Gastrocnemius medialis (tissue), 4 donors: ENCODE measurements at places on chromosomes 1 and 21.

- DNase-seq: no peak
Measured at GRCh38 chr1:234603221-234604204, 6.5 kb downstream of the IRF2BP2 start.

DNA sequence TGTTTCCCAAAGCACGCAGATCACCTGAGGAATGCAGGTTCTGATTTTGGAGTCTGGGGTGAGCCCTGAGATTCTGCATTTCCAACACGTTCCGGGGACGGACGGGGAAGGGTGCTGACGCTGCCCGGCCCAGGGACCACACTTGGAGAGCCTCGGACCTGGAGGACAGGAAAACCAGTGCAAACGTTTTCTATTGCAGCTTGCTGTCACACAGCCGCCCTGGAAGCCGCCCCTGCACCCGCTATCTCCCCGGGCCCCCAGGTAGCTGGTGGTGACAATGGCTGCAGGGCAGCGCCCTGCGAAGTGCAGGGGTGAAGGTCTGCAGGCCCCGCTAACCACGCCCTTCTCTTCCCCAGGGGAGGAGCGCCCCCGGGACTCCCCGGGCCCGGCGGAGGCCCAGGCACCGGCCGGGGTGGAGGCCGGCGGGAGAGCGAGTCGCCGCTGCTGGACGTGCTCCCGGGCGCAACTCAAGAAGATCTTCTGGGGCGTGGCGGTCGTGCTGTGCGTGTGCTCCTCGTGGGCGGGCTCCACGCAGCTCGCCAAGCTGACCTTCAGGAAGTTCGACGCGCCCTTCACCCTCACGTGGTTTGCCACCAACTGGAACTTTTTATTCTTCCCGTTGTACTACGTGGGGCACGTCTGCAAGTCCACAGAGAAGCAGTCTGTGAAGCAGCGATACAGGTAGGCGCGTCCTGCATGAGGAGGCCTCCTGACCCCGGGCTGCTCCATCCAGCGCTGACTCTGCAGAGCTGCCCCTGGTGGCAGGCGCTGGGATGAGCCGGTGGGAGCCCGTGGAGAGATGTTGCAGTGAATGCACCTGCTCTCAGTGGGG lies 142.0 kb upstream of the COA6 start:
- no peak for DNase-seq

- no peak for DNase-seq
Measured at GRCh38 chr1:186033847-186034271, 299.7 kb downstream of the HMCN1 start.

DNA sequence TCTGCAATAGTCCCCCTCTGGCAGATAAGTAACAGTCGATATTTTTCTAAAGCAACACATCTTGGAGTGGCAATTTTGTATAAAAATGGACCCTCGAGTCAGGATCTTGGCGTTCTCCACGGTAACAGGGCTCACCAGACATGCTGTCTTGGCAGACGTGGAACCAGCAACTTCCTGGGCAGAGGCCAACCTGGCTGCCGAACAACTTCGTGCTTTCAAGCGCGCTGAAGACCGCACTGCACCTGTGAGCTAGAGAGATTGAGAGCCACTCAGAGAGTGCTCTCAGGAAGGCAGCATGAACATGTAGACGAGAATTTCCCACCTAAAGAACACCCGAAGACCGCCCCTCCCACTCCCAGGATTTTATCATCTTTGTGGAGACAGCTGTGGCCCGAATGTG lies 7.3 kb downstream of the C1orf174 start:
- peak; percentile 48 for DNase-seq

GRCh38 chr1:184595596-184595995 lies 159.1 kb downstream of the EDEM3 start:
- DNase-seq: peak; percentile 23

GRCh38 chr1:167510881-167511280 lies 7.4 kb downstream of the CD247 start:
- DNase-seq: no peak

DNA sequence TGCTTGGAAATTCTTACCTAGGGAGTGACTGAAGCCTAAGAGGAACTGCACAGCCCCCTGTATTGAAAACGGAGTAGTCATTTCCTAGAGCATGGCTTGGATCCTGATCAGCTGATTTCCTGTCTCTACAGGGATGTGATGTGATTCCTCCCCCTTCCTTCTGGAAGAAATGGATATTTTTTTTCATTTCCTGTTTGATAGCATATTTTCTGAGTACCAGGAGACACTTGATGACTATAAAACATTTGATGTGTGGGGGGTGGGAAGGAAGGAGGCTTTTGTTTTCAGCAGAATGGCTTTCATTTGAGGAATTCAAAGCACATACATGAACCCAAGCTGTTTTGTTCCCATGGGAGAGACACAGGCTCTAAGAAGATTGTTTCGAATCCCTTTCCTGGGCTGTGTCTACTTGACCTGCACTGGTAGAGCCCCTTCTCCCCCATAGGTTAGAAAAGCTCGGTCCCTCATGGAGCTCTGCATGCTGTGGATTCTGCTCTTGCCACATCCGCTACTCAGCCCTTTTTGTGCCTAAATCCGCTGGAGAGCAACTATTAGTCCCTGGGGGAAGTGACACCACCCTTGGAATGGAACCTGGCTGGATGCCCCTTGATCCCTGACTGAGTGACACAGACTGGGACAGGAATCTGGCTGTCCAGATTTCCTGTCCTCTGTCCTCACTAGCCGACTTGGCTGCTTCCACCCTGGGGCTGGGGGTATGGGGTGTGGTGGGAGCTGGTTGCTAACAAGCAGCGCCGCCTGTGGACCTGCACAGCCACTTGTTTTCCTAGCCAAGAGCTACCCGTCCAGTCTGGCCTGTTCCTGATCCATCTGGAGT lies 71.8 kb upstream of the MACF1 start:
- peak; percentile 20 for DNase-seq
